ENCODE measurements at places on chromosomes 3 and 15. TPM values are rescaled to one million over a fixed set of nuclear protein-coding genes. Genes with fewer than 3 reads are reported as not detected.

DNA sequence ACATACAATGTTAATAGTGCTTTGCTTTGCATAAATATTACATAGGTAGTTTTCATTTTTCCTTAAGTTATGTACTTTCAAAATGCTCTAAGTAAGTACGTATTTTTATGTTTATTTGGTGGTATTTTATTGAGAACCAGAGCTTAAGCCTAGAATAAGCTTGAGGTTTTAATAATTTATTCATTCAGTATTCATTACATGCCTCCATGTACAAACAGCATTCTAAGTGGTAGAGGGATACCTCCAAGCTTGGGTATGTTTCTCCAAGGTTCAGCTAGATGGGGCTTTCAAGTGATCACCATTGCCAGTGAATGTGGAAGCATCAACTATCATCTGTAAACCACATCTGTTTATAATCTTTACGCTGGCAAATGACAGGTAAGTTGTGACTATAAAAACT lies 52.3 kb downstream of the PEAK1 start:
- no peak for DNase-seq

The VPS39 gene
- 22.9 TPM for total RNA-seq

The CHRNA7 gene
- total RNA-seq: 0.09 TPM

The FGD5 gene
- total RNA-seq: not detected

The ZNF860 gene
- 0.53 TPM for total RNA-seq

- no peak for DNase-seq
These were observed 253.0 kb upstream of the P2RY1 start for GRCh38 chr3:152581951-152582350.

The NPTN gene
- 271 TPM for total RNA-seq

The TGM4 gene
- total RNA-seq: 0.05 TPM

The GP9 gene
- total RNA-seq: not detected
